IPS DF 6.9 (cell line): ENCODE measurements at places on chromosomes 6 and 20.

DNA sequence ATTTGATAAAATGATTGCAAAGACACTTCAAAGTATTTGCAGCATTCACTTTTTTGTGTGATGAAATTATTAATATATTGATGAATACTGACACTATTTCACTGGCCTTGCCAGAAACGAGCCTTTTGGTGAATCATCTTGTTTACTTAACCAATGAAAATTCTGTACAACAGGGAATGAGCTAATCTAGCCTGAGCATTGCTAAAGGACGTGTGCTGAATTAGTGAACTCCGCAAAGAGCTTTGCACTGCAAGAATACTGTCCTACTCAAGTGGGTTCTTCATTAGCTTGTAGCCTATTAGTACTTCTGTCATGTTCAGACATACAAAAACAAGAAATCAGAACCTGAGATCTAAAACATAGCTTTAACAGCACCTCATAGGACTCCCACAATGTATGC, 172.0 kb upstream of the NRSN1 start:
- DNase-seq, result no peak

- no peak for DNase-seq
Observed at GRCh38 chr20:17609811-17610377, 40.0 kb downstream of the DSTN start.

GRCh38 chr6:80641591-80641990, 535.1 kb downstream of the BCKDHB start:
- no peak for DNase-seq

- DNase-seq, result no peak
Observed at GRCh38 chr6:50093938-50094272, 44.2 kb upstream of the DEFB112 start.

DNA sequence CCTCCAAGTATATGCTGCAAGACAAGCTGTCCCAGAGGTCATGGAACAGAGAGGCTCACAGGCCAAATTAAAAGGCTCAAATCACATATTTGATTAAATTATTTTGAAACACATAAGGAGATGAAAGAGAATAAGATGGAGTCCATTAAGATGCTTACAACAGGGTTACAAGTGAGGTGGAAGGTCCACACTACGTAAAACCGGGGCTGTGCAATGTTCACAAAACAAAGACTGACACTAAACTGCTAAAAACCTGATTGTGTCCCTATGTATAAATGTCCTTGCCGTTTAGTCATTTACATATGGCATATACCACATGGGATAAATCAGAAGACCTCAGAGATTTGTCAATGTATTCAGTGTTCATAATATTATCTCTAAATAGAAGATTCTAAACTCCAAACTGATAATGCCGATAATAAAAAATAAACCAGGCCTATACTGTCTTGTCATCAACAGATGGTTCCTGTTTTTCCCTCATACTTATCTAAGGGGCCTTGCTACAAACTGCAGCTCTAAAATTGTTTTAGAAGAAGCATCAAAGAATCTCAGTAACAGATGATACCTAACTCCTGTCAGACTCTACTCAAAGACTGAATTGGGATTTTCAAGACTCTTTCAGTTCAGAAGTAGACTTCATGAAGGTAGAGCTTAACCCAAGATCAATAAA, 51.8 kb upstream of the RIPOR2 start:
- DNase-seq, result no peak

DNA sequence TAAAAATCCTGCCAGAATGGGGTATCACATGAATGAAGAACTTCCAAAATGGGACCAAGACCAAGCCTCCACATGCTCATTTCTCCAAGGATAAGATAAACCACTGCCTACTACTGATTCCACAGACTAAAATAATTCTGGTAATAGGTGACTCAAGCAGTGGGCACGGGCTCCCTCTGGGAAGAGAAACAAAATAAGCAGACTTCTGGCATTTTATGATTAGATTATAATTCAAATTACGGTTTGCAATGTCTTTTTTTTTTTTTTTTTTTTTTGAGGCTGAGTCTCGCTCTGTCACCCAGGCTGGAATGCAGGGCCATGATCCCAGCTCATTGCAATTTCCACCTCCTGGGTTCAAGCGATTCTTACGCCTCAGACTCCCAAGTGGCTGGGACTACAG, 16.0 kb downstream of the UQCC1 start:
- DNase-seq, result no peak

- no peak for DNase-seq
Observed at GRCh38 chr6:131206463-131207251, 71.4 kb downstream of the AKAP7 start.

GRCh38 chr6:167689751-167690150, 137.0 kb upstream of the AFDN start:
- DNase-seq, result no peak

GRCh38 chr6:84902354-84902928, 138.0 kb upstream of the TBX18 start:
- DNase-seq, result no peak

DNA sequence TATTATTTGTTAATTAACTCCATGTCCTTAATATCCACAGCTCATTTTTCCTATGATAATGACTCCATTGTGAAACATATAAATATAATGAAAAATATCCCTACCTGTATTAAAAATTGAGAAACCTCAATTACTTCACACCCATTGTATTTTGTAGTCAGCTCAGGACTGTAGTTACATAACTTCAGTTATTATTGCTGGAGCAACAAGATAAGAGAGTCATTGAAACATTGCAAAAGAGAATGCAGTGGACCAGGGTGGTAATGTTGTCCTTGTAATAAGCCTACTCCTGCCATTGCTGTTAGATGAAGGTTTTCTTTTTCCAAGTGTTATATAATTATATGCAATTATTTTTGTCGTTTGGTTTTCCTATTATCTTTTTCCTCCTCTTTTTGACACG, 184.4 kb downstream of the PRL start:
- no peak for DNase-seq

DNA sequence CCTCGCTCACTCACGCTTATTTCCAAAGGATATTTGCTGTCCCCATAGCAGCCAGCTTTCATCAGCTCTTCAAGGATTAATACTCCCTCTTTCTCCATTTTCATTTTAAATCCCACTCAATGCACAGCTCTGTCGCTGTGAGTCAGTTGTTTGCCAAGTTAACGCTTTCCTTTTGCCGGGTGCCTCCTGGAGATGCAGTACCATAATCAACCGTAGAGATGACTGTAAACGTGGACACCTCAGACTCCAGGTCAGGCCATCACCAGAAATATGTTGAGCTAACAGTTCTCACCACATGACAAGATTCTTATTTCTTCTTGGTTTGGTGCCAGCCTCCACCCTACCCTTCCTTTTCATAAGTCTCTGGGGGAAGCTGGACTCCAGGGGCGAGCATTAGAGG, 66.6 kb upstream of the TAB2 start:
- no peak for DNase-seq

GRCh38 chr6:163712566-163712961, 298.0 kb downstream of the QKI start:
- no peak for DNase-seq

DNA sequence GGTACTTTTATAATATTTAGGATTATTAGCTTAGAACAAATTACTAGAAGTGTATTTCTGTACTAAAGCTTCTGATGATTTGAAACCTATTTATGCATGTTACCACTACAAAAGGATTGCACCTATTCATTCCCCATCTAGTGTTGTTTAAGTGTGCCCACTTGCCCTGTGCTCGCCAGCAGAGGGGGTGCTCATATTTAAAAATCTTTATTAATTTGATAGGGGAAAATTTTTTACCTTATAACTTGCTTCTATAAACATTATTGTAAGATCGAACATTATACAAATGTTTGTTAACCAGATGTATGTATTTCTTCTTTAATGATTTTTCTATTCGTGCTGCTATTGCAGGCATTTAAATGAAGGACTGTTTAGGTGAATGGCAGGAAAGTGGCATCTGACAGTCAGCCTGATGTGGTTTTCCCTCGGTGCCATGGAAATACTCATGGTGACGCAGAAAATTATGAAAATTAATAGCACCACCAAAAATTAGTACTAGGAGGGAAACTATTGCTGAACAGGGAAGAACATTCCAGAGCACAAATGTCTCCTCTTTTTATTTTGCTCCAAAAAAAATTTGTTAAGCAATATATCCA, 44.1 kb upstream of the FNDC1 start:
- no peak for DNase-seq

DNA sequence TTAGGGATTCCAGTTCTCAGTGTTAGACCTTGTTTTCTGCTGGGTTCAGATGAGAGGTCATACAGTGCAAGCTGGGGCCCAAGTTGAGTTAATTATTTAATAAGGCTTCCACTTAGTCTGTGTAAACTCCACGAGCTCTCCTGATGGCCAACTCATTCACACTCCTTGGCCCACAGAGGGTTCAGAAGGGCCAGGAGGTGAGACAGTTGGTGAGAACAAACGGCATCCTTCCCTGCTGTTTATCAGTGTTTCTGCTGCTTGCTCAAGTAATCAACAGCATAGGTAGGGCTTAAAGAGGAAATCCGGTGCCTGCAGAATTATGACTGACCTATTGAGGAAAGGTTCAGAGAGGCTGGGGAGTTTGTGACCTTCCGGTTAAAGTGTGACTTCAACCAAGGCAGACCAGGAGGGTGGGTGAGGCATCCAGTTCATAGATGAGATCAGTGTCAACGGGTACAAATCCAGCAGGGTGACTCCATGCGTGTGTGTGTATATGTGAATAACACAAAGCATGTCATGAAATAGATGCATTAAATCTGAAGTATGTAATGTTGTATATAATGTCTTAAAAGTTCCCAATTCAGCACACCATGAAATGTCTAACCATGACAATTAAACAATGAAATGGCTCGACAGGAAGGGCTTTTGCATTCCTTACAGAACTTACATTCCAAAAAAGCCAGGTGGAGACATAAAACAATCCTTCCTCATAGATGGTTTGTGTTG, 37.4 kb upstream of the BCAS1 start:
- DNase-seq, result no peak

DNA sequence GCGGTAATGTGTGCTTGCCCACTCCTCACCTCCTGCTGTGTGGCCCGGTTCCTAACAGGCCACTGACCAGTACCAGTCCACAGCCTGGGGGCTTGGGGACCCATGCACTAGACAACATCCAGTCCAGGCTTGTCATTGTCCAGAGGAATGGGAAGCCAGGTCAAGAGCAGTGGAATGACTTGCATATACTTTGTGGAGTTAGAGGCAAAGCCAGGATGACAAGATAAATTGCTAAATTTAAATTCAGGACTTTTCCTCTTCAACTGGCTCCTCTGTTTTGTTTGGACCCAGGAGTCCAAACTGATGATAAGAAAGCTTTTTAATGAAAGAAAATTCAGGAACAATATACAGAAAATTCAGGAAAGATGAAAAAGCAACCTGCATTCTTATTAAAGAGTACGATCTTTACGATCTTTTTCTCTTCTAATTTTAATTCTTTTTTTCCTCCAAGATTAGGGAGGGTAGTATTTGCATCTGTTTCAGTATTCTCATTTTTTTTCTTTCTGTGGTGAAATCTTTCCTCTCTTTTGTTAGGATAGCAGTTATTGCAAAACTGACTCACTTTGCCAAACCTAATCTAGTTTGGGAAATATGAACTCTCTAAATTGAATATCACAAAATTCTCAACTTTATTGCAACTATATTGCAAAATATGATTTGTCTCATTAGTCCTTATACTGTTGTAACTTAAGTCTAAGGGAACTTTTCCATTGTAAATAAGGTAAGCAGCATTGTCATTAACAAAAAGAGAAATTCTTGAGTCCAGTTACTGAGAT, 48.2 kb downstream of the DCBLD1 start:
- no peak for DNase-seq
